ENCODE measurements at places on chromosomes 11 and 22.

GRCh38 chr11:5684036-5684645 is 733 bp downstream of the TRIM5 start:
- no peak for DNase-seq

- DNase-seq = no peak
Observed at GRCh38 chr11:84536456-84536855, 1090.7 kb downstream of the DLG2 start.

- DNase-seq = no peak
Observed at GRCh38 chr22:19143967-19144400, 467 bp downstream of the ESS2 start.

- DNase-seq = no peak
Observed at GRCh38 chr22:25419247-25420113, 145.0 kb upstream of the GRK3 start.

DNA sequence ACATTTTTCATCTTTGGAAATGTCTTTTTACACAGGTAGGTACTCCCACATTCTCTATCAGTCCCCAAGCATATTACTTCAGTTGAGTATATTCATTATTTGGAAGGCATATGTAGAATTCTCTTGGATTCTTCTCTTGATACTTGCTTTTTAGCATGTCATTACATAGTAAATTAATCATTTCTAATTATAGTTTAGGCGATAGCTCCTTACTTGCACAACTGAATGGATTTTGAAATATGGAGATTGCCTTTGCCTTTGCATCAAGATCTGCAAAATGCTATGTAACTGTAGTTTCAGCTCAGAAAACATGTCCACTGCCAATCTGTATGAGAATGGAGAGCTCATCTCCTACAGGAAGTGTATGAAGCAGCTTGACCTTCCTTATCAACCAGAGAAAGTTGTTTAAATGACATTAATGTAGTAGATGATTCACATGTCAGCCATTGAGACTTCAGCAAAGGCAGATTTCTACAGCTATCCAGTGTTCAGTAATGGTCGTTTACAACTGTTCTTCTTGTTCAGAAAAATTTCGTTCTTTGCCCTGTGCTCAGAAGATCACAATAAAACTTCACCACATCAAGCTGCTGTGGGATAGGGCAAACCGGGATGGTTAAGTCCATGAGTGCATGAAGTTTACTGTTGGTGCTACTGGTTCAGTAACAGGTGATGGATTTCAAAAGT is 61.6 kb downstream of the PPP6R3 start:
- DNase-seq = no peak

DNA sequence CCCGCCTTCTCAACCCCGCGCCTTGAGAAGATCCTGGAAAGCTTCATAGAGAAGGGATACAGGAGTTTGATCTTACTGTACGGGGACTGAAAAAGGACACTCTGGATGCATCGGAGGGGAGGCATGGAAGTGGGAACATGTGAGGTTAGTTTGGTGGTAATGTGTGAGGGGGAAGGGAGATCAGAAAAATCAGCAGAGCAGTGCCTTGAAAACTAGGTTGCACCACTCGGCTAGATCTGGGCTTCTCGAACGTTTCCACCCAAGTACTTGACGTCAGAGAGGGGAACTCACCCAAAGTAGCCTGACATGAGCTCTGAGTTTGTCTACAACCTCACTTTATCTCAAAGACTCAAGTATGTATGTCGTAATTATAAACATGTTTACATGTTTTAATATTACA is 14.5 kb downstream of the USP35 start:
- DNase-seq = no peak

- DNase-seq = no peak
Observed at GRCh38 chr22:23704062-23704461, 13.2 kb downstream of the RGL4 start.

DNA sequence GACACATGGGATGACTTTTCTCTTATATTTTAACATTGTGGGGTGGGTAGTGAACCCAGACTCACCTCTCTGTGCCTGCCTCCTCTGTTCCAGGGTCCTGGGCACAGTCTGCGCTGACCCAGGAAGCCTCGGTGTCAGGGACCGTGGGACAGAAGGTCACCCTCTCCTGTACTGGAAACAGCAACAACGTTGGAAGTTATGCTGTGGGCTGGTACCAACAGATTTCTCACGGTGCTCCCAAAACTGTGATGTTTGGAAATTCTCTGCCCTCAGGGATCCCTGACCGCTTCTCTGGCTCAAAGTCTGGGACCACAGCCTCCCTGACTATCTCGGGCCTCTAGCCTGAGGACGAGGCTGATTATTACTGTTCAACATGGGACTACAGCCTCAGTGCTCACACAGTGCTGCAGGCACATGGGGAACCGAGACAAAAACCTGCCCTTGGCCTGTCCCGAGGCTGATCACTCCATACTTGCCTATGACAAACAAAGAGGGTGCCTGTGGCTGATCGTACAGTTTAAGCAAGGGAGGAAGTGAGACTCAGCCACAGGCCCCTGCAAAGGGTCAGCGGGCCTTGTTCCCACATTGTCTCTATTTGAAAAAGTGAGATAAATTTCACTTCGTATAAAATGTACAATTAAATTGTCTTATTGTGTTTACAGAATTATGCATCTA is 43.7 kb upstream of the TOP3B start:
- no peak for DNase-seq

- DNase-seq = no peak
Observed at GRCh38 chr11:106415510-106415909, 338.0 kb downstream of the AASDHPPT start.

DNA sequence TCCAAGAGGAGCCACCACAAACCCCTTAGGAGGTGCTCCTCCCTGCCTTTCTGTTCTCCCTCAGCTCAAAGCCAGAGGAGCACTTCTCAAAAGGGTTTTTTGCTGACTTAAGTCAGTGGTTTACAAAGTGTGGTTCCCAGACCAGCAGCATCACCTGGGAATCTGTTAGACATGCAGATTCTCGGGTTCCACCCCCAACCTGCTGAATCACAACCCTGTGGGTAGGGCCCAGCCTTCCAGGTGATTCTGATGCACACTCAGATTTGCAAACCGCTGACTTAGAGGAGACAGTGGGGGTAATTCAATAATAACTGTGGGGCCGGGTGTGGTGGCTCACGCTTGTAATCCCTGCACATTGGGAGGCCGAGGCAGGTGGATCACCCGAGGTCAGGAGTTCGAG is 22.8 kb downstream of the CREB3L1 start:
- no peak for DNase-seq

DNA sequence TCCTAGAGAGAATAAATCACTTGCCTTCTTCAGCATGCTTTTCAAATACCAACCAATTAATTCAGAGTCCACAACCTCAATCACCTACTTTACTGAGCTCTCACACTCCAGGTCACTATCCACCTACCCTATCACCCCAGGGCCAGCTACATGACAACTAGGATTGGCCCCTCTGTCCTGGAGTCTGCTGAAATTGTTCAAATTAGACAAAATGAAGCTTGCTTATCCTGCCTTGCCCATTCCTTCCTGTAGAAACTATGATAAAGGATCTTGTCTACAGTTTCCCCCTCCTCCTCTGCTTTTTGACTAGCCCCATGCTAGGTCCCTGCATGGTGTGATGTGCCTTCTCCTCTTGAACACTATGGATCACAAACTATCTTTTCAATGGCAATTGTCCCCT is 94.5 kb downstream of the JRKL start:
- DNase-seq = no peak

DNA sequence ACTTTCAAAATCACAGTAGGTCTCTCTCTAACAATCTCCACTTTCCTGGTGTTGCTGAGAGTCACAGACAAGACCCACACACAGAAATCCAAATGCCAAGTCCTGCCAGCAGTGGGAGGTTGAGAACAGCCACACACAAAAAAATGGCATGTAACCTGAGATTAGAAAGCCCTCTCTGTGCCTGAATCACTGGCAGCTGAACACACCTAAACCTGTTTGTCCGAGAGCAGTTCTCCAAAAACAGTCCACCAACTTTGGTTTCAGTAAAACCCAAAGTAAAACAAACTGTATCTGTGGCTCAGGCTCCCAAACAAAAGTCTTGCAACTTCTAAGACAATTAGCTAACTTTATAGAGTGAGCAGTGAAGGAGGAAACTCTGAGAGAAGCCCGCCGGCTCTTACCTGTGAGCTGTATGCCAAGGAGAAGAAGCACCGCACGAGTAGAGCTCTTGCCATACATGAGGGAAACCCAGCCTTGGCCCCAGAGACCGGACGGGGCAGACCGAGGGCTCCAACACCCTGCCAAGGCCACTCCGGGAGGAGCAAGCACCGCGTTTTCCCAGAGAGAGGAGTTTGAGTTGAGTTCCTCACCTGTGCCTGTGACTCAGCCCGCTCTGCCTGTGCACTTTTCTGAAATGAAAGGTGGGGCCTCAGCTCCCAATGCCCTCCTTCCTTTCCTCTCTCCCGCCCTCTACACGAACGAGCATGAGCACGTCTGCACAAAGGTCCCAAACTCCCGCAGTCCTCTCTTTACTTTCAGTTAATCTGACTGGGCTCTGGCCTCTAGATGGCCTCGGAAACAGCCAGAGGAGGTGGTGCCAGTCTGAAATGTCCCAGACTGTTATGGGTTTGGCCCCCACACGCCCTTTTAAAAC is at the start of gene MPZL2:
MPZL2 (minus strand) TSS at position 603 of the 874 bp plus-strand sequence; CDS start at position 459, 144 bp downstream.
- DNase-seq = peak; percentile 59

DNA sequence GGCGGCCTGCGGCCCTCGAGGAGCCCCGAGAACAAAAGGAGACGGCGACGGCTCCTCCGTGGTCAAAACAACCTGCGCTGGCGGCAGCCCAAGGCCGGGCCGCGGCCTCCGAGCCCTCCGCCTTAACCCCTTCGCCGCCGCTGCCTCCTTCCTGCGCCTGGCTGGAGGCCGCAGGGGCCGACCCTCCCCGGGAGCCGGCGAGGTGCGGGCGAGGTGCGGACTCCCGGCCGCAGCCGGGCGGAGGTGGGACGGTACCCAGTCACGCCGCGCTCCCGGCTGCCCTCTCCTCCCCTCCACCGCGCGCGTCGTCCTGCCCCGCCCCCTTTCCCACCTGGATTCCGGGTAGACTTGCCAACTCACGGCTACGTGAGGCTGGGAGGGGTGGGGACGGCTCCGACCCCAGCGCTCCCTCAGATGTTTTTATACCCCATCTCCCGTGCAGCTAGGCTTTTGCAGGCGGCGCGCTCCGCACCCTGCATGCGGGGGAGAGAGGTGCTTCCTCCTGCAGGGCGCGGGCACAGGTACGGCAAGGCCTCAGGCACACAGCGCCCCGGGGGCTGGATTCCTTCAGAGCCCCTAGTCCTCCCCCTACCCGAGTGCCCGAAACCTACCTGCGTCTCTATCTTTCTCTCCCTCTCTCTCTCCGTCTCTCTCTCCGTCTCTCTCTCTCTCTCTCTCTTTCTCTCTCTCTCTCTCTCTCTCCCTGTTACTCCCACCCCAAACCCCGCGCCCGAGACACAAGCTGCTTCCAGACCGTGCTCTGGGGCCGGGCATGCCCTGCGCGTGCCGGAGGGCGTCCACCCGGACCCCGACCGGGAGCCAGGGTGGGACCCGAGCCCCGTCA is 2.0 kb downstream of the PDGFB start:
- DNase-seq = no peak
